ENCODE measurements at places on chromosomes 6 and 20.

GRCh38 chr6:841569-841968 is 148.6 kb upstream of the EXOC2 start:
- no peak for DNase-seq

GRCh38 chr6:34249469-34250261 is 859 bp upstream of the SMIM29 start:
- DNase-seq = no peak

GRCh38 chr20:56506103-56506502 is 18.4 kb upstream of the FAM209A start:
- DNase-seq = no peak

- no peak for DNase-seq
Observed at GRCh38 chr6:147080225-147080624, 124.0 kb upstream of the STXBP5 start.

DNA sequence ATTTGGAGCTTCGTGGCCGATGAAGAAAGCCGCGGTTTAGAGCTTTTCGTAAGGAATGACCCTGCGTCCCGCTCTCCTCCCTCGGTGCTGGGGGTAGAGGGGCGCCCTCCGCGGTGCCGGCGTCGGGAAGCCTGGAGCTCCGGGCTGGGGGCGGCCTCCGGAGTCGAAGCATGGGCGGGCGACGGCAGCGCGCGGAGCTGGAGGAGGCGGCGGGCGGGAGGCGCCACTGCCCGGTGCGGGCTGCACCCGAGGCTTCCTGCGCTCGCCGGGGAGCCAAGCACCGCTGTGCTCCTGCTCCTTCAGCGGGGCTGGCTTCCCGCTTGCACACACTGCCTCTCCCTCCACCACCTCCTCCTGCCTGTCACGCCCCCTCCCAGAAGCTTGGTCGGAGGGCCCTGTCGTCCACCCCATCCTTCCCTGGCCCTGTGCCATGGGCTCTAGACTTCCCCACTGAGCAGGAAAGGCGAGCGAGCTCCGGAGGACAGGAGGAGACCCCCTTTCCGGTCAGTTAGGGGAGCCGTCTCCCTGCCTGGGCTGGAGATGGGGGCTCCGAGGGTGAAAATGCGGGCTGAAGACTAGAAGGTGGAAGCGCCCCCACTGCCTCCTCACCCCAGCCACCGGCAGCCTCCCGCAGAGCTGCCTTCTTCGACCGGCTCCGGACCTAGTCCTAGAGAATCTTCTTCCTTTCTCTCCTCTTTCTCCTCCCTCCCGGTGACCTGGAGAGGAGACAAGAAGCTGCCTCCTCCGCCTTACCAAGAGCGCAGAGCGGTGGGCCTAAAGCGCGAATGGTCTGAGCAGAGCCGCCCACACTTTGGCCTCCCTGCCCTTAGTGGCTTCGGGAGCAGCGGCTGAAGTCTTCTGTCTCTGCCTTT is 1.8 kb downstream of the CDH4 start:
- DNase-seq = no peak

- no peak for DNase-seq
Observed at GRCh38 chr20:44460795-44461141, 14.9 kb upstream of the TTPAL start.

DNA sequence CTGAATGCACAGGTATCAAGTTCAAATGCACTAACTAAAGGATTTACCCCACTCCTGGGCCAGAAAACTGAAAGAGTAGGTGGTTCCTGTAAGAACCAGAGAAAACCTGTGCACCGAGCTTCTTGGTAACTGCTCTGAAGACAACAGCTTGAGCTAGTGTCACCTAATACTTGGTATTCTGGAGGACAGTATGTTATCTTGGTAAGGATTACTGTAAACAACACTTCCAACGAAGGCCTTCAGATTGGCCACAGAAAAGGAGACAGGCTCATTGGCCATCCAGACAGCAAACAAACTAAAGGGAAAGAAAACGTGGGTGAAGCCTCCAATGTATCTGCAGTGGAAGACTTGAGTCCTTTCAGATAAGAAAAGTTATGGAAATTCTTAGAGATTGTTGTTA is 61.5 kb downstream of the GMPR start:
- DNase-seq = no peak

DNA sequence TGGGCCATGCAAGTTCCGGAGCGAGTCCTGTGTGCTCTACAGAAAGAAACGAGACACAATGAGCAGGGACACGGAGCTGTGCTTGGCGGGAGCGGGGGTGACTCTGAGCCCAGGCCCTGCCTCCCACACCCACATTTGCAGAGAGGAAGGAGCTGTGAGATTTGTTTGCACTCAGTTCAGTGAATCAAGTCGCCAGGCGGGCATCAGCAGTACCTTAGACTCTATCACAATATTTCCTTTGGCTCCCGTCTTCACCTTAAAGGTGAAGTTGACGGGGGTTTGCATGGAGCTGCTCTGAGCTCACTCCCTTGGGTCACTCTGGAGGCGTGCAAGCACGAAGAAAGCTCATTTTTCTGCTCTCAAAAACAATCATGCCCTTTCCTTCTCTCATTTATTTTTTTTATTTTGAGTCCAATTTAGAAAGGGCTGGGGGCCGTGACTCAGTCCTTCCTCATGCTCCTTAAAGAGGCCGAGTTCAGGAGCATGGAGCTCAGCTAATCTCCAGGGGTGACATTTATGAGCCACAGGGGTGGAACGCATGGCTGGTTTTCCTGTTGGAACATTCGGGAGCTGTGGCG is 188.2 kb downstream of the NFATC2 start:
- no peak for DNase-seq

DNA sequence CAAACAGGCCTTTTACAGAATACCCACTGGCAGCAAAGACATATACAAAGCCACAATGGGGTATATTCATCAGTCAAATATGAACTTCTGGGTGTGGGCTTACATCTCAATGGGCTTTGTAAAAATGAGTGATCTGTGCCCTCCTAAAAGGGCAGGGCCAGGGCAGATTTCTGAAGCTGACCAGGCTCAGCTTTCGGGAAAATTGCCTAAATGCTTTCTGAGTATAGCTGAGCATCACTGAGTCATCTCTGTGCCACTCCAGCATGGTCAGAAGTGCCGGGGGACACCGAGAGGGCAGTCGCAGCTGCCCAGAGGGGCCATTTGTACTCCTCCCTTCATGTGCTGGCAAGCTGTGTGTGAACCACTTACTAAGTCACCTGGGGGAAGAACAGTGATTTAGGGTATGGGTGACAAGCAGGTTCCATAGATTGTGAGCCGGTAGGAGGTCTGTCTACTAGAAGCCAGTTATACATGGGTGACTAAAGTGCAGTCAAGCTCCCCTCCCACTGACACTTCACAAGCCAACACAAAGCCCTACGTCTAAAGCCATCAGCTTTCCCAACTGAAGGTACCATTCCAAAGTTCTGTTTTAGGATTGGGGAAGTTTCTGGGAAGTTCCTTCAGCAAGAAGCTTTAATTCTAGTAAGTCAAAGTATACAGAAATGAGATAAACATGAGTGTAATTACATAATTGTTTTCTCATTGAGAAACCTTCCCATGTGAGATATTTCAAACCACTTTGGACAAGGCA is 147.6 kb upstream of the TAB2 start:
- DNase-seq = no peak

DNA sequence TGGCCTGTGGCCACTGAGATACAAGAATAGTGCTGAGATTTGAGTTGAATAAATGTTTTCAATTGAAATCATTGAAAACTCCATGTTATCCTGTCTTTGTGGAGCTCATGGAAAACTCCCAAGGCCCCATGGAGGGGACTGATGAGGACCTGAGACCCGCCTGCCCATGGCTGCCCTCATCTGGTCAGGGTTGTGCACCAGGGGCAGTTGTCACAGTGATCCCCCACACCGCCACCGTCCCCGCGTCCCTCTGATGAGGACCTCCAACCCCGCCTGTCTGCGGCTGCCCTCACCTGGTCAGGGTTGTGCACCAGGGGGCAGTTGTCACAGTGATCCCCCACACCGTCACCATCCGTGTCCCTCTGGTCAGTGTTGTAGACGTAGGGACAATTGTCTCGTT is 27.8 kb downstream of the THBS2 start:
- DNase-seq = no peak

DNA sequence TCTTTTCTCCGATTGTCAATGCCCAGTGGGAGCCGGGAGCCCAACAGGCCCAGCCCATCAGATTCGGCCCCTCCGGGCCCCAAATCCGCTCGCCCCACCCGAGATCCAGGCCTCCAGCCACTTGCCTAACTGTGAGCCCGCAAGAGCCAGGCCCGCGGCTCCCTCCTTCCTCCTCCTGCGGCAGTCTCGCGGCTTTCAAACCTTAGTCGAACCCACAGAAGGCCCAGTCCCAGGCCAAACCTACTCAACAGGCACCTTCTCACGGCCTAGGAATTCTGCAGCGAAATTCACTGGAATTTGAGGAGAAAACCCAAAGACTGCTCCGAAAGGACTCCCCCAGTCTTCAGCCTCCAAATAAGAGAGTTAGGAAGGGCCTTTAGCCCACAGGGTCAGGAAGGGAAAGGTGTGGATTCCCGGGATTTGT is 2.8 kb upstream of the TFAP2A start:
- no peak for DNase-seq

DNA sequence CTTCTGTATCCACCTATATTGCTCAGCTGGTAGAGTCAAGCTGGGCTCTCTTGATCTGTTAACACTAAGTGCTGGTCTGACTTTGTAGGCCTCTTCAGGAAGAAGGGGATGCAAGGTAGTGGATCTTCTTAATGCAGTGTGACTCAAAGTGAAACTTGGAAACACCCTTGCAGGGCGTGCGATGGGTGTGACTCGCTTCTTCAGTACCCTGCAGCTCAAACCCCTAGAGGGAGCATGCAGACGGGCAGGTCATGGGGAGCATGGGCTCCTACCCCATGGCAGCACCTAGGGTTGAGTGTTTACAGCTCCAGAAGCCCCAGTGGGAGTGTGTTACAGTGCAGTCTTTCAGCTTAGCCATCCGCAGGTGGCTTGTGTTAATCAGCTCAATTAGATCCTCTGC is 757 bp upstream of the SAMD3 start:
- DNase-seq = peak; percentile 54

- no peak for DNase-seq
Observed at GRCh38 chr6:116450769-116451740, 10.1 kb upstream of the CALHM6 start.

GRCh38 chr20:44023515-44024371 is 109.1 kb downstream of the TOX2 start:
- DNase-seq = no peak

- no peak for DNase-seq
Observed at GRCh38 chr6:126232671-126233070, 107.2 kb upstream of the CENPW start.

DNA sequence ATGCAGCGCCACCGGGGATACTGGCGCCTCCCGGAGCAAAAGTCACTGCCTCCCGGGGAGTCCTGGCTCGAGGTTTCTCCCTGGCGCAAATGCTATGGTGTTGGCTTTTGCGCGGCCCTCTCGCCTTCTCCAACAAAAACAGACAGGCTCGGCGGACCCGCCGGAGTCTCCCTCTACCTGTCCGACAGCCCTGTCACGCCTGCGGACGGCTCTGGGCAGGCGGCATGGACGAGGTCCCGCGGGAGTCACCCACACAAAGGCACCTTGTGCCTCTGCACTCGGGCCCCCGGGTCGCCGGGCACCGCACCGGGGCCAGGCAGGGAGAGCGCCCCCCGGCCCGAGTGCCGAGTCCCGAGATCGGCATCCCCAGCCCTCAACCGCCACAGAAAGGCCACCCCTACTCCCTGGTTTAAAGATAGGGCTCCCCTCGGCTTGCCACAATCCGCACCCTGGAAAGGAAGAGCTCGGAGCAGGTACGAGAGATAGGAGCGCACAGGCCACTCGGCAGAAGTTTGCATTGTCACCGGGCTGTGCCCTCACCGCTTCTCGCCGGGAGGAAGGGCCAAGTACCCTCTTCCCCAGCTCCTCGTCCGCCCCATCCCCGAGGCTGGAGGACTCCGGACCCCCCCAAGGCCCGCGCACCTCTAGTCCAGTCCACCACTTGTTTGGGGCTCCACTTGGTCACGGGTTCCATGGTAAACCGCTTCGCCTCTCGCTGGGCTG is 903 bp downstream of the CNKSR3 start:
- no peak for DNase-seq

GRCh38 chr6:107585815-107586435 is 96.0 kb downstream of the SOBP start:
- DNase-seq = no peak

DNA sequence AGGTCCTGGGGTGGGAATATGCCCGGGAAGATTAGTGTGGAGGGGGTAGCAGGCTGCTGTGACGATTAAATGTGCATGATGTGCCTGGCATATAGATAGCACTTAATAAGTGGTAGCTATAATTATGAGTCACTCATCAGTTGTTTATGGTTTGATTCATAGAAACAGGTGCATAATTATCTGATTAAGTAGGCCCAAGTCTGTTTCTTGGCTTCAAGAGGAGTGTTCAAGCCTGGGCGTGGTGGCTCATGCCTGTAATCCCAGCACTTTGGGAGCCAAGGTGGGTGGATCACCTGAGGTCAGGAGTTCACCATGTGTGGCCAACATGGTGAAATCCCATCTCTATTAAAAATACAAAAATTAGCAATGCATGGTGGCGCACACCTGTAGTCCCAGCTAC is 74.9 kb downstream of the QRSL1 start:
- no peak for DNase-seq

GRCh38 chr20:31537890-31538289 is 23.6 kb downstream of the HM13 start:
- DNase-seq = no peak

- no peak for DNase-seq
Observed at GRCh38 chr6:116419069-116419786, 41.9 kb upstream of the CALHM6 start.

DNA sequence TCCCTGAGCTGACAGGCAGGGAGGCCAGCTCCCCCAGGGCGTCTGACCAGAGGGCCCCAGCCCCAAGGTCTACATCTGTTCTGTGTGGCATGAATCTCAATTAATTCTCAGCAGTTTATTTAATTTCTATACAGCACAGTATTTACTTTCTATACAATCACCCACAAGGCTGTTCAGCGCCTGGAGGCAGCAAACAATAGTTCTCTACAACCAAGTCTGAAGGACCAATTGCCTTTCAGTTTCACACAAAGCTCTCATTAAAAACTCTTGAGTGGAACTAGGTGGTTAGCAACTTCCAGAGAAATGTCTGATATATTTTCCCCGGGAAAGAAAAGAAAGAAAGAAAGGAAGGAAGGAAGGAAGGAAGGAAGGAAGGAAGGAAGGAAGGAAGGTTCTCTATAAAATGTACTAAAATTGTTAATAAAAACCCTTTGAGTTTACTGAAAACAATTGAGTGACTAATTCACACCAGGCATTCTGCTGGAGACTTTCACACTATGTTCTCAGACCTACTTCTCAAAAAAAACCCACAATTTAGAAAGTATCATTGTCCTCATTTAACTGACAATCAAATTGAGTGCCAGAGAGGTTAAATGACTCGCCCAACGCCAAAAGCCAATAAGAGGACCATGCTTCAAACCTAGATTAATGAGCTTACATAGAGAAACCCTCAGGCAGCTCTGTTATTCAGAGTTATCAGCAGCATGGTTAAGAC is 62.5 kb downstream of the METTL24 start:
- no peak for DNase-seq

GRCh38 chr6:31350196-31351032 is 6.6 kb downstream of the HLA-B start:
- no peak for DNase-seq

GRCh38 chr6:135906542-135906941 is 55.0 kb downstream of the PDE7B start:
- no peak for DNase-seq
